ENCODE measurements at places on chromosomes 6 and 20.

DNA sequence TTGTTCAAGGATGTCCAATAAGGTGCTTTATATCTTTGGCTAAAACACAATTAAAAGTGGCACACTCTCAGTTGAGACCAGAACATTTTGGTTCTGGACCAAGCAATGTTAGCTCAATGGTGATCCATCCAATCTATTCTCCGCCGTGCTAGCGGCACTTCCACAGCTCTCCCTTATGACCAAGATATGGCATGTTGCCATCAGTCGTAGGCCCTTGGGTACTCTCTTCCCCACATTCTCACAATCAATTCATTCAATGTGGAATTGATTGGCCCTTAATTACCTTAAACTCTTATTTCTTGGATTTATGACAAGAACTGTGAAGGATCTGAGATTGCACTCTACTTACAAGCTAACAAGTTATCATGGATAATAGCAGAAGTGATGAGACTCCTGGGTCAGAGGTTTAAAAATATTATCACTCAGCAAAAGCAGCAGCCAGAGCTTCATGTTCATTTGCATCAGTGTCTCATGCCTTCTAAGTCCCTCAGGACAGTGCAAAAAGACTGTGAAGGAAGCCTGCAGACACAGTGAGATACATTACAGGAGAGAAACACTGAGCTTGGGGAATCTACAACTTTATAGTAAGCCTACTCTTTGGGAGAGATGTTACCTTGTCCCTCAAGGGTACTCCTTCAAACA is 80.0 kb upstream of the ARG1 start:
- DNase-seq = no peak

GRCh38 chr6:95294043-95294442 is 283.3 kb upstream of the MANEA start:
- DNase-seq = no peak

DNA sequence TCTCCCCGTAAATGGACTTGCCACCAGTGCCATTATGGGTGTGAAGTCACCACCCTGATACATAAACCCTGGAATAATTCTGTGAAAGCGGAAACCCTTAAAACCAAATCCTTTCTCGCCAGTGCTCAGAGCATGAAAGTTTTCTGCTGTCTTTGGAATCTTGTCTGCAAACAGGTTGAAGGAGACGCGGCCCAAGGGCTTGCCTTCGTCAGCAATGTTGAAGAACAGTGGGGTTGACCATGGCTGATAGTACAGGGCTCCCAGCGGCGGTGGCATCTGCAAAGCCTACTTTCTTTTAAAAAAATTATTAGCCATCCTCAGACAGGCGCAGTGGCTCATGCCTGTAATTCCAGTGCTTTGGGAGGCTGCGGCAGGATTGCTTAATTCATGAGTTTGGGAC is 22.1 kb downstream of the ABHD12 start:
- no peak for DNase-seq

DNA sequence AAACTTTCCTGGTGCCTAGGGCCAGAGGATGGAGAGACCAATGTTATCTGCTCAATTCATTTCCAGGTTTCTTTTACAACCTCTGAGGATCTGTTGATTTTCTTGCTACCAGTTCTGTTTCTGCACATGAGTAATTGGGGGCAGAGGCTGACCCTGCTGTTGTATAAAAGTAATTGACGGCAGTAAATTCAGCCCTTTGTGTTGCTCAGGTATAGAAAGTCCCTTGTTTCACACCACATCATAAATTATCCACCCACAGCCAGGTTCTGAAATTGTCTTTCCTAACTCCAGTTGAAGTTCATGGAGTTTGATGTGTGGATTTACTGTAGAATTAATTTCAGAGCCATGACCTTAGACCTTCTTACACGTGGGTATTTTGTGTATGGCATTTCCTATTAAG is 107.4 kb upstream of the GRIK2 start:
- DNase-seq = no peak

GRCh38 chr20:50554694-50555579 is 44.8 kb downstream of the PTPN1 start:
- no peak for DNase-seq

DNA sequence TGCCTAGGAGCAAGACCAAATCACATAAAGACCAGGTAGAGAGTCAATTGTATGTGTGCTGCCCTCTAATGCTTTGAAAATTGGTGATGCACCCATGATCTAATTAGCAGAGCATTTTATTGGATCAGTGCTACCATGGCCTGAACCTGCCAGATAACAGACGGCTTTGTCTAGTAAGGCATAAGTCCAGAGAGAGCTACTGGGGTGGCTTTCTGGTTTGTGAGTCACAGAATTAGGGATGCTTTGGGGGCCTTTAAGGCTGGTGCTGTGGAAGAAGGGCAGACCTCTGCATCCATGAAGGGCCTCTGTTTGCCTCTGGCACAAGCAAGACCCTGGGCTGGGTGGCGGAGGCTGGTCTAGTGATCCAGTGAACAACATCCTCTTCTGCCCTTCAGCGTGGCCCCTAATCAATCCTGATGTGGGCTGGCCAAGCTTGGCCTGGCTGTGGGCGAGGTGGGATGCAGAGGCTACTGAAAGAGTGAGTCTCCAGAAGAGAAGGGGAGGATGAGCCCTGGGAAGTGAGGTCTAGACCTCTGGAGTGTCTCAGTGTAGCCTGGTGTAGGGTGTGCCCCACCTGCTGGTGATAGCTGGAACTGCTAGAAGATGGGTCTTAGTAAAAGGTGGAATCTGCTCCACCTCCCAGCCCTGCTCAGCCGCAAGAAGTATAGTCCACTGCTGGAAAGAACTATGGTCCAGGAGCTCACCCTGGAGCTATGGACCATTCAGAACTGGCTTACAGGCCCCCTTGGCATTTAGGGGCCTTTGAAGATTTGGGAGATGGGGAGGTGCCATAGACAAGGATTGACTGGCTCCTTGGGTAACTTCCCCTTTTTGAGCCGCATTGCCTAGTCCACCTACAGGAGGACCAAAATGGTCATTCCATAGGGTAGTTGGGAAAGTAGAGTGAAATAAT is 36.7 kb upstream of the AAR2 start:
- peak; percentile 46 for DNase-seq

GRCh38 chr20:13865156-13865555 is 80.3 kb downstream of the NDUFAF5 start:
- no peak for DNase-seq

DNA sequence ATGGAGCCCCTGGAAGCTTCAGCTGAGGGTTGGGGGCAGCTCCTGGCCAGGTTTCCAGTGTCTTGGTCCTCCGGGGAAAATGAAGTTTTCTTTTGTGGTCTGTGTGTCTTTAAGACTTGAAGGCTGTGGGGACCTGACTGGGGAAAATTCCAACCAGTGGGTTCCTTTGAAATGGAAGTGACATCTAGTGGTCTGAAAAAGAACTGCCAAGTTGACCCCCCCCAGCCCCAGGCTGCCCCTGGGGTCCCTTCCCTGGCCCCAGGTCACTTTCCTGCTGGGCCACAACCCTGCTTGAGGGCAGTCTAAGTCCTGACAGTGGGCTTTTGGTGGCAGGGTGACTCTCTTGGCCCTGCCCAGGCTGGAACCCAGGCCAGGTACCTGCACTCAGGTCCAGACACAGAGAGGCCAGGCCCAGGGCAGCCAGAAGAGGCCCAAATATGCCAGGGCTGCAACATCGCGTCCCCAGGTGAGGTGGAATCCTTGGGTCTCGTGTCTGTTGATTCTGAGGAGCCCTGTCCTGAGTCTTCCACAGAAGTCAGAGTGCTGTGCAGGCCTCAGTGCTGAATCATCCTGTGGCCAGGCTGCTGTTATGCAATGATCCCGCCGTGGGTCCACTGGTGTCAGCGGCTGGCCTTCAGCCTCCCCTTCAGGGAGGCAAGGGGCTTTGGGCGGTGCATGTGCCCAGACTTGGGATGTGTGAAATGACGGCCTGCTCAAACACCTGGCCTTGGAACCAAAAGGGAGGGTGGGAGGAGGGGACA is 68.4 kb downstream of the VEGFA start:
- no peak for DNase-seq

DNA sequence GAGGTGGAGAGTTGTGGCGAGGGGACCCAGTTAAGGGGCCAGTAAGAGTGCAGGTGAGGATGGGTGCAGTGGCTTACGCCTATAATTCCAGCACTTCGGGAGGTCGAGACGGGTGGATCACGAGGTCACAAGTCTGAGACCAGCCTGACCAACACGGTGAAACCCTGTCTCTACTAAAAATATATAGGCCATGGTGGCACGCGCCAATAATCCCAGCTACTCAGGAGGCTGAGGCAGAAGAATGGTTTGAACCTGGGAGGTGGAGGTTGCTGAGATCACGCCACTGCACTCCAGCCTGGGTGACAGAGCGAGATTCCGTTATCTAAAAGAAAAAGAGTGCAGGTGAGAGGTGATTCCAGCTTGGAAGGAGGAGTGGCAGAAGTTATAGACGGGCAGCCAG is 28.0 kb downstream of the PPP1R3G start:
- DNase-seq = no peak

DNA sequence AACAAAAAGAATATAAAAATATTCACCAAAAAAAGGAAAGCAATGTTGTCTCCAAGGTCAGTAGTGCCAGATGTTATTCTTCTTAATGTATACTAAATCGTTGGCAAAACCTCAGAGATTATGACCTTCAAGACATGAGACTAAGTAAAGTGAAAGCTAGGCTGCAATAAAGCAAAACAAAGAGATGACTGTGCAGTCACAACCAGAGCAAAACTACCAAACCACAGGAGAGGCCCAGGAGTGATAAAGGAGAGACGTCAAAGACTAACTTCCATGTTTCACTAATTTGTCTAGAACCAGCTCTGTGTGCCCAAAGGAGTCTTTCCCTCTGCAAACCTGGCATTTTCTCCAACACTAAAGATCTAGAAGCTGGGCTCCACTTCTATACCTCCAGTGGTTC is 155.9 kb upstream of the POU3F2 start:
- DNase-seq = no peak

- no peak for DNase-seq
Observed at GRCh38 chr6:74269600-74269858, 573.5 kb downstream of the CD109 start.

- DNase-seq = no peak
Observed at GRCh38 chr6:111943726-111944125, 70.5 kb upstream of the FYN start.

- DNase-seq = no peak
Observed at GRCh38 chr6:166500246-166500645, 86.2 kb downstream of the RAMACL start.

- no peak for DNase-seq
Observed at GRCh38 chr6:43780293-43780692, 10.3 kb downstream of the VEGFA start.

DNA sequence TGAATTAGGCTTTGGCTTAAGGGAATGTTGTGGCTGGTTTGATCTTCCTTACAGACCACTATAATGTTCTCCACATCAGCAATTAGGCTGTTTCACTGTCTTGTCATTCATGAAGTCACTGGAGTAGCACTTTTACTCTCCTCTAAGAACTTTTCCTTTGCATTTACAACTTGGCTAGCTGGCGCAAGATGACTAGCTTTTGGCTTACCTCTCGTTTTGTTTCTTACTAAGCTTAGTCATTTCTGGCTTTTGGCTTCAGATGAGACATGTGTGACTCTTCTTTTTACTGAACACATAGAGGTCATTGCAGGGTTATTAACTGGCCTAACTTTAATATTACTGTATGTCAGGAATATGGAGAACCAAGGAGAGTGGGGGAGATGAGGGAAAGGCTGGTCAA is 143.2 kb downstream of the PTCHD4 start:
- no peak for DNase-seq

DNA sequence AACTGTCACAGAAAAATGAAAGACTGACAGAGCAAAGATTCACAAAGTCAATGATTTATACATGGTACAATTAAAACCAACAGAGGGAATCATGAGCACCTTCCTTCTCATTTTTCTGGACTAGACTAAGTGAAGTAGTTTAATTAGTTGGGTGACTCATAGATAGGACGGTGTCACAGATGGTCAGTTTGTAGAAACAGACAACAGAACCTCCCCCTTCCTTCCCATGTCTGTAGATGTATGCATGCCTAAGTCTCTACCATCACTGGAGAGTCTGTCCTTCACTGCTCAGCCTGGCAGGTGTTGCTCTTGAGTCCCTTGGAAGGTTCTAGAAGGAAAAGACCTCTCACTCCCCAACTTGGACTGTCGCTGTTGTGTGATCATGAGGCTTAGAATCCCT is 75.4 kb upstream of the EEF1E1 start:
- no peak for DNase-seq

DNA sequence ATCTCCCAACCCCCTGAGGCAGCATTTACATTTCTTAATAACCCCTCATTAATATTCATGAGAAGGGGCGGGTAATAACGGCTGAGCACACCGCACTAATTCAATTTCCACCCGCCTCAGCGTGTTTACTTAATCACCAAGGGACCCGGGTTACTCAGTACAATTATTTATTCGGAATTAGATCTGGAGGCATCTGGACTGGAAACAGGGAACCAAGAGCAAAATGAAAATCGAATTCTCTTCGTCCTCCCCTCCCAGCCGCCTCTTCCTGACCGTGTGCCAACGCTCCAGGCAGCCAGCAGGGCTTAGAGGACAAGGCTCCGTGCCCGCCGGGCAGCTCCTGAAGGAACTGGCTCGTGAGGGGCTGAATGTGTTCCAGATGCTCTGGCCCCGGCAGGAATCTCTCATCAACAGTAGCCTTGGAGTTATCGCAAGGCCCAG is 23.5 kb upstream of the CTNNBL1 start:
- no peak for DNase-seq

DNA sequence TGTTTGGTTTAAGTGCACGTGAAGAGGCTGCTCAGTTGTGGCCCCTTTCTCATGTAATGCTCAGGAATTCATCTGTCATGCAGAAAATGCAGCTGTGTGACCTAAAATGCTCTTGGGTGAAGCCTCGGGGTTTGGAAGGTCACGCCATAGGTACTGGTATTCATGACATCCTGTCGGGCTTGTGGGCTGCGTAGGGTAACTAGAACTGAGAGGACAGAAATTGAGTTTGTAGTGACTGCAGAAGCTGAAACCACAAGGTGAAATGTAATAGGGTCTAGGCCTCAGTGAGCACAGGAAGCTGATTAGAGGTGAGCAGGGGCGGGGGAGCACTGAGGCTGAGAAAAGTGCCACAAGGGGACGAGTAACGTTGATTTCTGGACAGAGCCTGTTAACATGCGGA is 128.8 kb downstream of the SOBP start:
- DNase-seq = no peak

DNA sequence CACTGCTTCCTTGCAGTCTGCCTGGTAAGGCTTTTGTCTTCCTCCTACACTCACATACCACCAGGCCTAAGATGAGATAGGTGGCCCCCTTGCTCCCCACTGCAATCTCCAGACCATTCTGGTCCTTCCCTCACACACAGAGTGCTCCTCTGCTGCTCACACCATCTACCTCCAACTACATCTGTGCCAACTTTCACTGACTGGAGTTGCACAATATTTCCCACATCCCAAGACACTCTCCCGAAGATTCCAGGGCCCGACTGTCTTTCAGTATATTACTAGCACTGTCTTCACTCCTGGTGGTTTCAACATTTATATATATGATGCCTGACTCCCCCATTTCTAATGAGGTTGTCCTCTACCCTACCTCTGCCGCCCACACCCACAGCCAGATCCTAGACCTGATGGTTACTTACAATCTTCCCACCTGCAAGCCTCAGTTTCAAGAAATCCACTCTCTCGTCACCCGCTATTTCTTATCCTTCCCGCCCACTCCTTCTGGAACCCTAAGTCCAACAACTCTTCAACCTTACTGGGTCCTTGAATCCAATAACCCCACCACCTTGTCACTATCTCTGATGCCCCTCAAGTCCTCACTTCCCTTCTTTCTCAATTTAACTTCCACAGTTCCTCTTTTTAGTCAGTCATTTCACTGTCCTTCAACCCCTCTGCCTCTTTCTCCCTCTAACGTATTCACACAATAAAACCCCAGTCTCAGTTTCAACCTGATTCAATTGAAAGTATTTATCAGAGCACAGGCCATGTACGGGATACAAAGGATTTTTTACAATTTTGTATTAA is 21.6 kb downstream of the RALGAPA2 start:
- no peak for DNase-seq

Data from stimulated activated CD8-positive, alpha-beta memory T cell treated with anti-CD3 and anti-CD28 coated beads, Interleukin-4, amount 100 ng/mL, for 4 hours (primary cell).